ENCODE measurements at places on chromosomes 7 and 10.

DNA sequence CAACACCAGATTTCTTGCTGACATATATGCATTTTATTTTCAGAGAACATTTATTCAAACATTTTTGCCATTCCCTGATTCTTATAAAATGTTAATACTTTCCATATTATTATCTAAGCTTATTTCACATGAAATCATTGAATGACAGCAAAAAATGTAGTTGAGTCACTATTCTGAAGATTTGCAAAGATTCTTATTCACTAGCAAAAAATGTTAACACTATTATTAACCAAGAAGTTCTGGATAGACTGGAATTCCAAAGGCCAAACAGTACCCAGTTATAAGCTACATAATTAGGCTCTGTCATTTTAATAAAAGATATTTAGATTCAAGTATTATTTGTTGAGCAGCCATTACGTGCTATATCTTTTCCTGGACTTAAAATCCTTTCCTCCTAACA, 4.3 kb downstream of the GSTO2 start:
- DNase-seq: no peak

DNA sequence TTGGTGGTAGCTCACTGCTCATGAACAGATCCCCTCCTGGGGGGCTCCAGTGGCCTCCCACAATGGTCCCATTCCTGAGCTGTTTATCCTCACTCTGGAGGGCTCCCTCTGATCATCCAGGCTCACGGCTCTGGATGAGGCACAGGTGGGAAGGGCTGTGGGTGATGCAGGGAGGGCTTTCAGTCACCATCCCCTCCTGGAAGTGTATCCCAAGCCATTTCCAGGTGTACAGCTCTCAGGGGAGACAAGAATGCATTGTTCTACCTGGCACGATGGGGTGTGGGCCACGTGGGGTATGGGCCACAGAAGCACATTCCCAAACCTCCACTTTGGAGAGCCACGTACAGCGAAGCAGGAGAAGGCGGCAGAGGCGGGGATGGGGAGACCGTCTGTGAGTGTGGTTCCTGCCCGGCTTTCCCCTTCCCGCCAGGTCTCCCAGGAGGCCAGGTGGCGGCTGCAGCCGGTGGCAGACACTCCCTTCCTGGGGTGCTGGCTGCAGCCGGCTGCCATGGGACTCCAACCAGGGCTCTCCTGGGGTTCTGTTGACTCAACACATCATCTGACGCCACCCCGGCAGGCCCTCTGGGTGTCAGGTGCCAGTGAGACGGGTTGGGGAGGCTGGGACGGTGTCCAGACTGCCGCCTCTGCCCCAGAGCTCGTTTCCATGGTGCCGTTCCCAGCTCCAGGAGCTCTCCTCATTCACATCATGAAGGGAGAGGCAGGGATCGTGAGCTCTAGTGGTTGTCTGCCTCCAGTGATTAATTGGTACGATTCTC, 169.7 kb upstream of the RHEB start:
- DNase-seq: no peak

- no peak for DNase-seq
These were observed 30.0 kb upstream of the KLHL7 start for GRCh38 chr7:23075571-23075970.

DNA sequence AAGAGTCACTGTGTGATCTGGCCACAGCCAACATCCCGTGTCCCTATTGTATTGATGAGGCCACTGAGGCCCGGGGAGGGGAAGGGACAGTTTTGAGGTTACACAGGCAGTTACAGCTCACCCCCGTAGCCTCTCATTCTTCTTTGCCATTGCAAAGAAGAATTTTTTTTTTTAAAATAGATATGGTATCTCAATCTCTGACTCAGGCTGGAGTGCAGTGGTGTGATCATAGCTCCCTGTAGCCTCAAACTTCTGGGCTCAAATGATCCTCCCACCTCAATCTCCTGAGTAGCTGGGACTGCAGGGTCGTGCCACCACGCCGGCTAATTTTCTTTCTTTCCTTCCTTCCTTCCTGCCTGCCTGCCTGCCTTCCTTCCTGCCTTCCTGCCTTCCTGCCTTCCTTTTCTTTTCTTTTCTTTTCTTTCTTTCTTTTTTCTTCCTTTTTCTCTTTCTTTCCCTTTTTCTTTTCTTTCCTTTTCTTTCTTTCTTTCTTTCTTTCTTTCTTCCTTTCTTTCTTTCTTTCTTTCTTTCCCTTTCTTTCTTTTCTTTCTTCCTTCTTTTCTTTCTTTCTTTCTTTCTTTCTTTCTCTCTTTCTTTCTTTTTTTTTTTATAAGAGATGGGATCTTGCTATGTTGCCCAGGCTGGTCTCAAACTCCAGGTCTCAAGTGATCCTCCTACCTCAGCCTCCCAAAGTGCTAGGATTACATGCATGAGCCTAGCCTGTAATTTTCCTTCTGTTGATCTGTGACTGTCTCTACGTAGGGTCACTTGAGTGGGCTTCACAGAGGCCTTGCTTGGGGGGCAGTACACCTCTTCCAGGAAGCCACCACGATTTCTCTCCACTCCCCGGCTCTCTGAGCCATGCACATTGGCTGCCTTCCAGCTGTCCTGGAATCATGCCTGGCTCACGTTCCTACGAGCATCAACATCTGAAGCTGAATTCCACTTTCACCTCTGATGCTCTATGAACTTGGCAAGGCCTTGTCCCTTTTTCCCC, 31.3 kb downstream of the TMEM270 start:
- no peak for DNase-seq

- no peak for DNase-seq
These were observed 152.4 kb upstream of the GNAI1 start for GRCh38 chr7:79982141-79982770.

DNA sequence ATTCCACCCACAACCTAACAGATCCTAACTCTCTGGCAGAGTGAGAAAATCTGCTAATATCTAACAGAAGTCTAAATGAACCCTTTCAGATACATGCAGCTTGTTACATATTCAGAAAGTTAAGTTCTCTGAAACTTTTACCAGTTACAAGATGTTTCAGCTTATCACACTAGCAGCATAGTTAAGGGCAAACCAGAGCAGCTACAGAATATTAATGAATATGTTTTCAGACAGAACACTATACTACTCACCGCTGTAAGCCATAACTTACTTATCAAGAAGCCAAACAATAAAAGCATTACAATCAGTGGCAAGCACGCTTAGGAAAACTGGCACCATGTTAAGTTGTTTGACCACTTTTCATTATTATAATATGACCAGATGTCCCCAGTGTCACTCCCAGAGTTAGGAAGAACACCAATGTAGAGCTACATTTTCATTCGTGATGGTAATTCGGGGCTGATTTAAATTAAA, 2.7 kb downstream of the ITGB1 start:
- DNase-seq: no peak

DNA sequence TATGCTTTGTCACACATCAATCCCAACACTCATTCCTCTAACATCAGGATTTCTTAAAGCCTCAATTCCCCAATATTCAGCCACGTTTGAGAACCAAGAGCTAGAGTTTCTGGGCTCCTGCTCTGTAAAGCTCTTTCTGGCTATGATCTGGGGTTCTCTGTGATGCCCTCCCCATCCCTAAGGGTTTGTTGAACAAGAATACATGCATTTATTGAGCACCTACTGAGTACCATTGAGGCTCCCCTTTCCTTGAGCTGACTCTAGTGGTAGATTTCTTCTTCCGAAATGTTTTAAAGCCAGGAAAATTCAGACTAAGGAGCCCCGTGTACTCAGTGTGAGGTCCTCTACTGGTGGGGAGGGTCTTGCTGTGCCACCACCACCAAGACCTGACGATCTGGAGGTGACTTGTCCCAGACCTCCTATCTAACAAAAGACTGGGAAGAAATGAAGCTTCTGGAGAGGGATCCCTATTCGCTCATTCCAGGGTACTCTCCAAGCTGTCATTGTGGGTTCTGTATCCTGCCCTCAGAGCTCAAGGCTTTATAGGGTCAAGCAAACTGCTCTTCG, 23.1 kb upstream of the SRGN start:
- DNase-seq: no peak

DNA sequence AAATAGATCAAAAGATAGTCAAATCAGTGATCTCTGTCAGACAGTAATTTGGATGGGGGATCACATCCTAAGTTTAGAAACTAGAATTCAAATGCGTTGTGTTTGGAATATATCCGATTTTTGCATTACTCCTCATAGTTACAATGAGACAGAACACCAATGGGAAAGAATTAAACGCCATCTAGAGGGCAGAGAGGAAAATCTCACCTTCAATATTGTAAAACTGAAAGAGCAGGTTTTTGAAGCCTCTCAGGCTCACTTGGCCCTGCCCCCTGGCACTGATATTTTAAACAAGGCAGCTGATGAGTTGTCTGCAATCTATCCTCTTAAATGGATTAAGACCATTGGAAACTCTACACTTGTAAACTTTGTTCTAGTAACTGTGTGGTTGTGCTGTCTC, 17.7 kb downstream of the FRG2B start:
- DNase-seq: no peak

GRCh38 chr7:82152858-82153257, 290.7 kb downstream of the CACNA2D1 start:
- no peak for DNase-seq

DNA sequence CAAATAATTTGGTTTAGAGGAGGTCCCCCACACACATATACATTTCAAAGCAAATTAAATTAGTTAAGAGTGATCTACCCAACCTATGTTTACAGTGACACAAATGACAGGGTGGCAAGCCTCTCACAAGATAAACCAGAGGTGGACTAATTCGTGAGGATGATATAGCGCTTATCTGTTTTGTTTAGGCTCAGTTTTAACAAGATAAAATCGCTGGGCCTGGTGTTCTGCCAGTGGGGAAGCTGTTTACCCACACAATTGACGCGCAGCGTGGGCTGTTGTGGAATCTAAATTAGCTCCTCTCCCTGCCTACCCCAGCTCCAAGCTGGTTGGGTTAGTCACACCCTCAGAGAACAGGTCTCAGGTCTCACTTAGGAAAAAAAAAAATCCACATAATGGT, 16.7 kb upstream of the PLXNA4 start:
- DNase-seq: no peak

DNA sequence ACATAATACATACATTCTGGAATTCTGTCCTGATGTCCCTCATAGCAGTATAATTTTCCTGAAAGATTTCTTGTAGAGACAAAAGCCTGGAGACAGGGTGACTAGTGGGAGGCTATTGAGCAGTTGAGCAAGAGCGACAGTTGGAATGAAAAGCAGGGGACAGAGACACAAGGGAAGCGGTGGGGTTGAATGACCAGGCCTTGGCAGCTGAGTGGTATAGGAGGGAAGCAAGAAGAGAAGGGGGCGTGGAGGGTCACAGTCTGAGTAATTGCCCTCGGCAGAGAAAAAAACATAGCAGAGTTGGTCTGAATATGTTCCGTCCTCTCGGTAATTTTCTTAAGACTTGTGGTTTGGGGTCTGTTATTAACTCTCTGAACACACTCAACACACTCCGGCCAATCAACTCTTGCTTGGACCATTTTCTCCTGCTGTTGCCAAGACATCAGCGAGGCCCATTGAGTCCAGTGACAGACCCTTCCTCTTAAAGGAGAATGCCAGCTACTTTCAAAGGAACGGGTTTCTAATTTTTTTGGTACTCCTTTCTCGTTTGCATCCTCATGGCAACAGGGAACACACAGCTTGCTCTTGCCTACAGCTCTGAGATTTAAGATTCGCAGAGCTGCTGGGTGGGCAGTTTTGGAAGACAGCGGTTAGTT, 5.3 kb upstream of the ACTR3B start:
- no peak for DNase-seq

- DNase-seq: no peak
These were observed 87.9 kb downstream of the RNF216 start for GRCh38 chr7:5693529-5693928.

- DNase-seq: no peak
These were observed 95.9 kb upstream of the UNC5B start for GRCh38 chr10:71116426-71116825.

GRCh38 chr7:131124001-131124629, 203.6 kb upstream of the MKLN1 start:
- no peak for DNase-seq

- no peak for DNase-seq
These were observed 16.9 kb downstream of the CAMK2G start for GRCh38 chr10:73857446-73857845.

Data from stimulated activated CD8-positive, alpha-beta memory T cell treated with anti-CD3 and anti-CD28 coated beads, Interleukin-7, amount 100 ng/mL, for 1 hour (primary cell).